ENCODE measurements at places on chromosomes 7 and 10.

- peak; percentile 64 for DNase-seq
Measured at GRCh38 chr7:105013221-105013815, 687 bp upstream of the KMT2E start.

GRCh38 chr7:70741666-70742065 lies 390.3 kb upstream of the GALNT17 start:
- no peak for DNase-seq

GRCh38 chr7:14201353-14201752 lies 211.9 kb upstream of the ETV1 start:
- no peak for DNase-seq

- DNase-seq, result no peak
Measured at GRCh38 chr7:103113164-103113563, 35.7 kb downstream of the NAPEPLD start.

- DNase-seq, result no peak
Measured at GRCh38 chr7:49692516-49692915, 80.9 kb upstream of the VWC2 start.

DNA sequence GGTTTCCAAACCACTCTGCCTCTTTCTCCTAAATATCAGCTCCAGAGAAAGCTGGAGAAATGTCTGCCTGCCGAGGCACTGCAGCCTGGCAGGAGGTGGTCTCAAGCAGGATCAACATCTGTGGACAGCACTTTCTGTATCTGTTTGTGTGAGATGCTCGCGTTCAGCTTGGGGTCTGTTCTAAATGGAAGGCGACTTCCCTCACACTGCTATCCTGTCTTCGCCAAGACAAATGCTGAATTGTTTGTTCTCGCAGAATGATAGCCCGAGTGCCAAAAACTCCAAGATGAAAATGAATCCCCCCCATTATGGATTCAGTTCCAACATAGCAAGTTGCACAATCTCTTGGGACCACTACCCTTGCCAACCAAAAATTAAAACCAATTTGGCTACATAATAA lies 72.2 kb upstream of the PALS2 start:
- DNase-seq, result no peak

GRCh38 chr7:2524808-2525657 lies 5.5 kb downstream of the LFNG start:
- DNase-seq, result no peak

GRCh38 chr10:20040012-20040411 lies 223.8 kb downstream of the PLXDC2 start:
- no peak for DNase-seq

GRCh38 chr7:24477398-24478136 lies 95.7 kb upstream of the PALS2 start:
- DNase-seq, result no peak

DNA sequence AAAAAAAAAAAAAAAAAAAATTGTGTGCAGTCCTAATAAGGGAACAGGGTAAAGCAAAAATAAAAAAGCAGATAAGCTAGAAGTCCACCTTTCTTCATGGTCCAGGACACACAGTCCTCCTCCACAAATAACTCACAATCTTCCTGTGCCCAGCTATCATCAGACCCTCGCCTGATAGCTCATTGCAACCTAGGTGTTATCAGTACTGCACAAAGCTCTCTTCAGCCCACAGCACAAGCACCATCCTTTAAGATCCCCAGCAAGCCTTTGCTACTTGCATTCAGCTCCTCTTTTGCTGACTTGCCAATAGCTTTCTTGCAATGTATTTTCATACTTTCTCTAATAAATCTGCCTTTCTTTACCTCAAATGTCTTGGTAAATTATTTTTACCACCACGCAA lies 5.0 kb downstream of the NDUFA5 start:
- DNase-seq, result no peak

DNA sequence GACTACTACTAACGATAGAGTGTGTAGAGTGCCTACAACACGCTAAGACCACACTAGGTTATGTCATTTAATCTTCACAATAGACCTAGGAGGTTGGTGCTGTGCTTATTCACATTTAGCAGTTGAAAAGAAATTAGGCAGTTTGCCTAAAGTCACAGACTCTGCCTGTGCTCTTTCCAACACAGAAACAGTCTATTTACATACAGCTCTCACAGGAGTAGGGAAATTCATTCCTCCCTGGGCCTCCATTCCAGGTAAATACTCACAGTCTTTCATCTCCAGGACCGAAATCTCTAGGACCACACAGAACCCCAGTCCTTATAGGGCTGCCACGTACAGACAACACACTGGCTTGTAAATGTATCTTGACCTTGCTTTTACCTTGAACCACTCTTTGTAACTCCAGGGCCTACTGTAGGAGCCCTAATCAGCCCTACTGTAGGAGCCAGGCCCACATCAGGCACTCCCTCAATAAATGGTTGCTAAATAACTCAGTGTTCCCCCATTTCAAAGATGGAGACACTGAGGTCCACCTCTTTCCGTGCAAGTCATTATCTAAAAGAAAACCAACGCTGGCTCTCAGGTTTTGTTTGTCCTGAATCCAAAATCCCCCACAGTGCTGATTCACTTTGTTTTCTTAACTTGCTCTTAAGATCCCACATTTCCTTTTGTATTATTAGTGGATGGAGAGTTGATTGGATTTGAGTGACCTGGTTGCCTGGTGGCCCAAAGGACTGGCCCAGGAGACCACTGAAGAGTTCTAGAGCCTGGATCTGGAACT lies 146.9 kb downstream of the KCNMA1 start:
- no peak for DNase-seq
